ENCODE measurements at places on chromosomes 3 and 15.

DNA sequence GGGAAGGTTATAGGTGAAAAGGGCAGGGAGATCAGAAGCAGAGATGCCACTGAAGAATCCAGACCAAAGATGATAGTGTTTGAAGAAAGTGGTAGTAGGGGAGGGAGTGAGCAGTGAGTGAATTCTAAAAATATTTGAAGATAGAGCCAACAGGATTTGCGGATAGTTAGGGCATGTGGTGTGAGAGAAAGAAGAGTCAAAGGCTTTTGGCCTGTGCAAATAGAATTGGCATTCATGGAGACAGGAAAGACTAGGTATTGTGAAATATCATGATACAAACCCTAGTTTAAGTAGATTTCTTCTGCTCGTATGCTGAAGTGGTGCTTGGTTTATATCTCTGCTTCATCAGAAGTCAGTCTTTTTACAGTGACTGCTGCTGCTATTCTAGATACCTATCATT, 224.2 kb upstream of the CFAP20DC start:
- DNase-seq = no peak

DNA sequence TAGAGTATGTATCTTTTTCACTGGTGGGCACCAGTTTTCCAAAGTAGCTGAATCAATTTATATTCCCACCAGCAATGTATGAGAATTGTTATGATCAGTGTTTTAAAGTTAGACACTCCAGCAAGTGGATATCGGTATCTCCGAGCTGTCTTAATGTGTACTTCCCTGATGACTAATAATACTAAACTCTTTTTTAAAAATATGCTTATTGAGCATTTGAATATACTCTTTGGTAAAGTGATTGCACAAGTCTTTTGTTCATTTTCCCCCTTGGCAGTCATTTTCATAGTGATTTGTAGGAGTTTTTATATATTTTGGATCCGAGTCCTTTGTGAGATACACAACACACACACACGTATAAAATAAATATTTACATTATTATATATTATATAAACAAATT, 12.5 kb upstream of the FEM1B start:
- DNase-seq = no peak

DNA sequence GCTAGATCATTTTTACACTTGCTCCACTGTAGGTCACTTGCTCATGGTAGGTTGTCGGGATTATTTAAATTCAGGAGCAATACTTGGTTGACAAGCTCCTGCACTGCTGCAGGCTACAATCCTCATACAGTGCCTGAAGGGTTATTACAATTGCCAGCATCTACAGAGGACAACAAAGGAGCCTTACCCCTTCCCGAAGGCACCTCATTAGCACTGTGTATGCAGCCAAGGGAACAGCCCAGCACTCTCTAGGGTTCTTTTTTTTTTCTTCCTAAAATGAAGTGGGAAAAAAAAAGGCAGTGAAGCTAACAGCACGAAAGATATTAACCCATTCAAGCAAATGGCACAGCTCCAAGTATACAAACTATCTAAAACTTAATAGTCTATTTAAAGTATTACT, 142.7 kb downstream of the ULK4 start:
- no peak for DNase-seq

- no peak for DNase-seq
These were observed 41.6 kb upstream of the DUSP7 start for GRCh38 chr3:52097851-52098507.

- DNase-seq = no peak
These were observed 119.2 kb downstream of the SHQ1 start for GRCh38 chr3:72728958-72729467.

- DNase-seq = no peak
These were observed 172.2 kb downstream of the GHSR start for GRCh38 chr3:172276103-172276502.

GRCh38 chr3:65672871-65673815, 365.6 kb downstream of the MAGI1 start:
- no peak for DNase-seq

- no peak for DNase-seq
These were observed 298.8 kb upstream of the UMPS start for GRCh38 chr3:124431331-124431994.

DNA sequence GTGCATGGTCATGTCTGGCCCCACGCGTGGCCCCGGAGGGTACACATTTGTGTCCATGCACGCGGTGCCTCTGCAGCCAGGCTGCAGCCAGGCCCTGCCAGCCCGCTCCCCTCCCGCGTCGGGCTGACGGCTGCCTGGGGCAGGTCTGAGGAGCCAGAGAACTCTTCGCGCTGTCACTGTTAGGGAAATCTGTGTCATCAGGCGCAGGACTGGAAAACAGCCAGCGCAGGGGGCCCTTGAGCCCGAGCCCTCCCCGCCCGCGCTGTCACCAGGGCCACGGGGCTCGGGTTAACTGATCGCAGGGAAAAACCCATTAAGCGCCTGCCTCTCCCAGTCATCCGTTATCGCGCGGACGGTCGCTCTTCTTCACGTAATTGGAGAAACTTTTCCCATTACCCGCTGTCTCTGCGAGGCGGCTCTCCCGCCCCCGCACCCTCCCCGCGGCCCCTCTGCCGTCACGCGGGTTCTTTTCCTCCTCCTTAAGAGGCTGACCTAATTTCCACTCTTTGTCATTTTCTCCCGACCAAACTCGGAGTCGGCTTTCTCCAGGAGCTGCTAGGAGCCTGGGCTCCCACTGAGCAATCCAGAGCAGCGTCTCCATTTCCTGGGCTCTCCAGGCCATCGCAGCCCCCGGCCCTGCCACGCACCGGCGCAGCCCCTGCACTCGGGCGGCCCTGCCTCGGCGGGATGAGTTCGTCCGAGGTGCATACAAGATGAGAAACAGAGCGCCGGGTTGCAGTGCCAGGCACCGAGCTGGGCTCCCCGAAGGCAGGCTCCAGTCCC, 57.5 kb upstream of the PRR23E start:
- no peak for DNase-seq

GRCh38 chr3:50090984-50091383, 2.3 kb downstream of the RBM5 start:
- no peak for DNase-seq

GRCh38 chr3:63652066-63652725, at the start of gene SNTN:
TSS of gene SNTN (plus strand) at chr3:63652675. CDS start at chr3:63652688, 13 bp downstream.
- DNase-seq = no peak

GRCh38 chr3:51671734-51672475, 853 bp downstream of the TEX264 start:
- peak; percentile 82 for DNase-seq

- DNase-seq = no peak
These were observed 9.8 kb downstream of the TM2D3 start for GRCh38 chr15:101642361-101642760.

- DNase-seq = no peak
These were observed 29.9 kb downstream of the NIT2 start for GRCh38 chr3:100364421-100364820.

- no peak for DNase-seq
These were observed 192.5 kb upstream of the LINGO1 start for GRCh38 chr15:77825252-77825542.

Data from stimulated activated effector memory CD8-positive, alpha-beta T cell treated with anti-CD3 and anti-CD28 coated beads, Interleukin-12 subunit alpha, Interleukin-12 subunit beta, amount 100 ng/mL, for 72 hours (primary cell).